ENCODE measurements at places on chromosomes 2 and 18.
A peak's percentile ranks its signal among the peaks of the same experiment; 100 is the strongest.

DNA sequence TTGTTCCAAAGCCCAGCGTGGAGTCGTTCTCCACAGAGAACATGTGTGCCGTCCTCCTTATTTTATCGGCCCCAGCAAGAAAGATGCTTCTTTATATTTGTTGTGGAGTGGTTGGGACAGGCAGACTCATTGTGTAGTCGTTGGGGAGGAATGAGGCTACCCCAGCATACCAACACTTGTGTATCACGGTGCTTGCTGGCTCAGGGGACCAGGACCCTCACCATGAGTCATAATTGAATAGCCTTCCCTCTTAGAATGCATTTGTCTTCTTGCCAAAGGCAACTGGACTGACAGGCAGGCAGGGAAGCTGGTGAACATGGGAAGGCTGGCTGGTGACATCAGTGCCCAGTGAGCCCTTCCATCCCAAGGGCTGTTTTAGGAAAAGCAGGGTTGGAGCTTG is 4.7 kb downstream of the CAPN10 start:
- no peak for DNase-seq

DNA sequence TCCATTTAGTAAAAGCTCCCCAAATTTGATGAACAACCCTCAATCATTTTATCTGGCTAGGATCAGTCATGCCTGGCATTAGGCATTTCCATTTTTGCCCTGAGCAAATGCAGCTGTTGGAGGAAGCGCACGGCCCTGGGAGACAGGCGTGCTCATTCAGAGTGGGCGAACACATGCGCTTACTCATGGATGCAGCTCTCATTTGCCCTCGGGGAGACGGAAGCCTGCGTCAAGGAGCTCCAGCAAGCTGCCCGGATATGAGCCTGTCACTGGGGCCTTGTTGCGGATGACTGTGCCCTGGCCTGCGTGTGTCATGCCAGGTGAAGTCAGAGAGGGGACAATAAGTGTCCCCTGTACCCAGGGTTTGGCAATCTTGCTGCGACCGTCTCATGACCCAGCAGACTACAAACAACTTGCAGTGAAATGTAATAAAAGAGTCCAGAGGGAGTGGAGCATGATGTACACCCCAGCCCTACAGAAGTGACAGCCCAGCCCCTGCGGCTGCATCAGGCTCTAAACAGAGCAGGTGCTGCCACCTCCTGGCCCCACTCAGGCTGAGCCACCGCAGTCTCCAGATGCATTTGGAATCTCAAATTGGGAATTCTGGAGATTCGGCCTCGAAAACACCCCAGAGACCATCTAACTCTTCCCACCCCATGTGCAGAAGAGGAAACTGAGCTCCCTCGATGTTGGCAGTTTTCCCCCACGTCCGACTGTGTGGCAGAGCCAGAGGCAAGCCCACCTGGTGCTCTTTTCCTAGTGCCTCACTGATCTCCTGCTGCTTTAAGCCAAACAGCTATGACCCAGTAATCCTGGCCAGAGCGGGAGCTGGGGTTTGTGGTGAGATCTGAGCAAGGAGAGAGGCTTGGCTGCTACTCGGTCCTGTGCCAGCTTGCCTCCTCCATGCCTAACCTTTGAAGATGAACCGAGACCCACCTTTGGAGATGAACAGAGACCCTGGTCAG is 105.0 kb upstream of the ALK start:
- DNase-seq = peak; percentile 36

GRCh38 chr2:13121096-13121495 is 404.4 kb downstream of the TRIB2 start:
- DNase-seq = peak; percentile 67

DNA sequence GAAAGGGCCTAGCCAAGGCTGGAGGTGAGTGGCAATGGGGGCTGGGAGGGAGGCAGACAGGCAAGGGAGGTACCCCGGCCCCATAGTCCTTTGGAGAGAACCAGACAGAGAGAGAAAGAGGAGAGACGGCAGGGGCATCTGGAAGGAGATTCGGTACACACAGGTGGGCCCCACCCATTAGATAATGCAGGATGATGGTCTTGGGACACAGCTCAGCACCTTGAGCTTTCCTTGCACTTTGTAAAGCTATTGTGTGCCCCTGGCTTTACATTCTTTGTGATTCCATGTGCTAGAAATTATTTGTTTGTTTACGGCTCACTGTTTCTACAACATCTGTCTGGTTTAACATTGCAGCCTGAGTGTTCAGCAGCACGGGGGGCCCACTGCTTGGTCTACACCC is 83.1 kb downstream of the CTAGE1 start:
- DNase-seq = no peak

GRCh38 chr2:217641960-217642359 is 360.8 kb downstream of the TNS1 start:
- no peak for DNase-seq

DNA sequence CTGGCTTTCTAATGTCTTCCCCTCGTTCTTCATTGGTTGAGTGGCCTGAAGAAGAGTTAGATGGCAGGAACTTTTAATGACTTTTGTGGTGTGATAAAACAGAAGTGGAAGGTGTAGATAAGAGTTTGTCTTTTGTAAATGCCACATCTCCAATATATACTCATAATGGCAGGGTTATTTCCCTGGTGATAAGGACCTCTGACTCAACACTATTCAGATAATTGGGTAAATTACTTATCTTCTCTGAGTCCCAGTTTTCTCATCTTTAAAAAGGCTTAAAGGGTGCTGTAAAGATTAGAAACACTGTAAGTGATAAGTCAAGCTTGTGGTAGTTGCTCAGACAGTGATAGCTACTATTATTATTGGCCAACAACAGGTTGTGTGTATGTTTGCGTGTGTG is 9.5 kb downstream of the KLHL14 start:
- no peak for DNase-seq

DNA sequence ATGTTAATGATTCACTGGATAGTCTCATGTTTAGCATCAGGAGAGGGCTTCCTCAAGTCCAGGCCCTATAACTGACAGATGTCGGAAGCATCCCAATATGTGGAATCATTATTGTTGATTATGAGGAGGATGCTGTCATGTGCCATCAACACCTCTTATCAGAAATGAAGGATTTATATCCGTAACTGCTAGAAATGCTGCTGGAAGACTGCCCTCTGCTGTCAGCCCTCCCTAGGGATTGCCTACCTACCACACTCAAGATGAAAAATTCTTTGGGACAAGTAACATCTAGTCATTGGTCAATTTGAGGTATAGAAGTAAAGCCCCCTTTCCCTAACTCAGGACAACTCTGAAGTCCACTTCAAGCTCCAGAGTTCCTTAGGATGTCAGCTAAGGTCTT is 1166.5 kb upstream of the NXPH2 start:
- no peak for DNase-seq

- no peak for DNase-seq
Observed at GRCh38 chr2:238879621-238880377, 31.9 kb downstream of the TWIST2 start.

DNA sequence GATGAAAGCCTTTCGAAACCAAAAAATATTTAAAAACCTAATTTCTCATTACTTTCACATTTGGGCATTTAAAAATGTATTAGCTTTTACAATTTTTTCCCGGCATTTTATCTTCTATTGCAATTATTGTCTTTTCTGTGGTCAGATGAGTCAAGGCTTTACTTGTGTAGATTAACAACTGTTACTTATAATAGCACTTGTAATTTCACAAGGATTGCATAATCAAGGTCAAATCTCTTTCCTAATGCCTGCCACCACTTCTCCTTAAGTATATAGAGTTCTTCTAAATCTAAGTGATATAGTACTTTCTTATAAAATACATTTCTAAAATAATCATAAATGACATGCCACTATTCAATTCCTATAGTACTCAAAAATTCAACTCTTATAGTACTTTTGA is 67.2 kb downstream of the SLC8A1 start:
- no peak for DNase-seq

DNA sequence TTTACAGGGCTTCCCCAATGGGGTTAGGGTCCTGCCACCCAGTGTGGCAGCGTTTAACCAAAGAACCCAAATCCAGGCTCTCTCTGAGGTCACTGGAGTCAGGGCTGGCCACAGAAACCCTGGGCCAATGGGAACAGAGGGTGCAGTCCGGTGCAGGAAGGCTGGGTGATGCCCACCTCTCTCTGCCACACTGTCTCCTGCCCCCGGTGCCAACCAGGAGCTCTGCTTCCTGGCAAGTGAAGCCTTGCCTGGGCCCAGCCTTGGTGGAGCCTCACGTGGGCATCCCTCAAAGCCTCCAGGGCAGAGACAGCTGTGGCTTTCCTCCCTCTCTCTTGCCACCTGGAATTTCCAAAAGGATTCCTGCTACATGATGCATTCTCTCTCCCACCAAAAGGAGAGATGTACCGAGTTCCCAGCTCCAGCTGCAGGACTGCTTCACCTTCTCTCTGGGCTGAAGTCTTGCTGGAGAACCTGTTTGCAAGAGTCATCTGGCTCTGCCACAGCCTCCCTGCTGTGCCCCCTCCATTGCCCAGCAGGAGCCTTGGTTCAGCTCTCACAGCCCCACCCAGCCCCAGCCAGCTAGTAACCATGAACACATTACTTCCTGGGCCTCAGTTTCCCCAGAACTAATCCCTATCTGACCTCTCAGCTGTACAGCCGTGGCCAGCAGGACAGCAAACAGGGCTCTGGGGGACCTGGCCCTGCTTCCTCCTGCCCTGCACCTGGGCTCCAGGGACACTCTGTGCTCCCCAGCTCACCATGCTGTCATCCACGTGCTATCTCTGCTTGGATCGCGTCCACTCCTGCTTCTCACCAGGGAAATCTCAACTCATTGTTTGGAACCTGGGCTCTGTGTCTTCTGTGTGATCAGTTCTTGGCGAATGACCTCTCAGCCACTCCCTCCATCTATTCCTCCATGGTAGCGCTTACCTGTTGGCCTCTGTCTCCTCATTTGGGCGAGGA is 43.4 kb downstream of the KCNF1 start:
- no peak for DNase-seq

DNA sequence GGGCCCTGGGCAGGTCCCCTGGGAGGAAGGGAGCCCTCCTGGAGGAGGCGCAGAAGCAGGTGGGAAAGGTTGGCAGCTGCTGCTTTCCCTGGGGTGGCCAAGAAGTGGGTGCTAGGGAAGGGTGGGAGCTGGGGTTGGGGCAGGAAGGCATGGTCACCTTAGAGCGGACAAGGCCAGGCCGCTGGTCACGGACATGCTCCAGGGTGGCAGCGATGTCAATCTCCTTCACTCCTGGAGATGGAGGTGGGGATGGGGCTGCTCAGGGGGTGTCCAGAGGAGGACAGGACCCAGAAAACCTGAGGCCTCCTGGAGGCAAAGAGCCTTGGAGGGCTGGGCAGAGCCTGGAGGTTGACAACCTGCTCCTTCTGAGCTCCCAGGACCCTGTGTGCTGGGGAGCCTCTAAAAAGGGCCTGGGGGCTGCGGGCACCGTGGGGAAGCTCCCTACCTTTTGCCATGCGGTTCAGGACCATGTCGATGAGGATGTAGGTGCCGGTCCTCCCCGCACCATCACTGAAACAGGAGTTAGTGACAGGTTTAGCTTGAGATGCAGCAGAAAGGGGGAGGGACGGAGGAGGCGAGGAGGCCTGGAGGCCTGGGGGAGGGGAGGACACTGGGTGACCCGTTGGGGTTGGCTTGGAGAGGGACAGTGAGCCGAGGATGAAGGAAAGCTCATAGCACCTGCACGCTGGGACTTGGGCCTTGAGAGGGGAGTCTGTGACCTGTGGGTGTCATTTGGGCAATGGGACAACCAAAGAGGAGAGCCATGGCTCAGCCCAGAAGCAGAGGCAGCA is 11.4 kb downstream of the DNAJB2 start:
- DNase-seq = no peak

DNA sequence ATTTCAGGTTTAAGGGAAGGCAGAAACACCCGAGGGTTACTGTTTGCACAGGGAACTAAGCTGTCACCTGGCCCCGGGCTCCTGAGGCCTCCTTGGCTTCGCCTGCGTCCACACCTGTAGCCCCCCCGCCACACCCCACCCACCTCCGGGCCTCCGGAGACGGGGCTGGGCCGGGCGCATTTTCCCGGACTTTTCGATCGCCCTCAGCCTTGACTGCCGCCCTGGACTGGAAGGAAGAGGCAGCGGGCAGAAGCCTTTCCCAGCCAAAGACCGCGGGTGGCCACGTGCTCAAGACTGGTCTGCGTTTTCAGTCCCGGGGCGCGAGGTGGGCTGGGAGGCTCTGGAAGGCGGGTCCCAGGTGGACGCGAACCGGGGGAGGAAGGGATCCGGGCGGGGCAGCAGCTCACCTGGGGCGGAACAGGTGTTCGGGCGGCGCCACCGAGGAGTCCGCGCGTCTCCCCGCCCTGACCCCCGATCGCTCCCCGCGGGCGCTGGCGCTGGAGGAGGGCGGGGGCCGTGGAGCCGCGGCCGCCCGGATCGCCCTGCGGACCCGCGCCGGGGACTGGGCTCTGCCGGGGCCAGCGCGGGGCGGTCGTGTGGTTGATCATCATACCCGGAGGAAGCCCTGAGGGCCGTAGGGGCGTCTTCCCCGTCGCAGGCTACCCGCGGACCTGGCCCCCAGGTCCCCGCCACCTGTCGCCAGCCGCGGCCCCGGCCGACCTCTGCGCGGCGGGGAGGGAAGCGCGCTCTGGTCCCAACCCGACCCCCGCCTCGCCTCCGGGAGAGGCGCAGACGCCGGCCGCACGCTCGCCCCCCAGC is 3.2 kb downstream of the ID2 start:
- DNase-seq = peak; percentile 50

GRCh38 chr2:198040835-198041234 is 236.4 kb downstream of the PLCL1 start:
- no peak for DNase-seq

- DNase-seq = no peak
Observed at GRCh38 chr2:167140330-167140729, 252.1 kb downstream of the XIRP2 start.

- peak; percentile 39 for DNase-seq
Observed at GRCh38 chr2:190469771-190470170, 61.6 kb downstream of the MFSD6 start.

- DNase-seq = no peak
Observed at GRCh38 chr2:28610583-28611201, 114.8 kb downstream of the PLB1 start.

DNA sequence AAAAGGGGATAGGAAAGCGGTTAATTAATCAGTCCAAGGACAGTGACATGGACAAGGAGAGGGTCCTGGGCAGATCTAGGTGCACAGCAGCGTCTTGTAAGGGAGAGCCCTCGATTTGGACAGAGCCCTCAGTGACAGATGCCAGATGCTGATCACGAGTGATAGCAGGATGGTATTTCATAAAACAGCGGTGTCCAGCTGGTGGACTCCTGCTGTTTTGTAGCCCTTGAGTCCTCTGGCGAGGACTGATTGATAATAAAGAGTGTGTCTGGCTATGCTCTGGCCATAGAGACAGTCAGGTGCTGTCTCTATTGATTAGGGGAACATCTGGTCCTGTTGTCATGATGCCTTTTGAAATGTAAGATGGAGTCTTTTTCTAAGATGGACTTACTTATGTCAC is 180.7 kb downstream of the NCK2 start:
- DNase-seq = no peak
